Anterior cingulate cortex (tissue), 58 donors: ENCODE measurements at places on chromosomes 5 and 9.

DNA sequence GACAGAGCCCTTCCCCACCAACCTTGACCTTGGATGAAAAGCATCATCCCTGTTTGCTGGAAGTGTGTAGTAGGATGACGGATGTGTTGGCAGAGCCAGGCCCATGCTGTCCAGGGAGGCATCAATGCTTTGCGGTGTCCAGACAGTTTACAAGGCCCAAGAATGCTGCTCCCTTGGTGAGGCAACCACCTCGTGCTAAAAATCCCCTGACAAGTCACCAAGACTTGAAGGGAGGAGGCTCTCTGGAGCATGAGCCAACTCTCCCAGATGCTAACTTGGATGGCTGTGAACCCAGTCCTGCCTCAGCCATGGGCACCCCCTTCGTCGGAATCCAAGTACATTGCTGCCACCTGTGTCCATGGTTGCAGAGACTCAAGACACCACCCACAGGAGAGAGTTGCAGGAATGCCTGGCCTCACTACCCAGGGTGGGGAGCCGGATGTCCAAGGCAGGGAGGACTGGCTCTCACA lies 9.5 kb upstream of the NKD2 start:
- no peak for DNase-seq

- DNase-seq: no peak
Observed at GRCh38 chr9:100785946-100786345, 208.1 kb downstream of the CAVIN4 start.

GRCh38 chr5:13359344-13359743 lies 585.1 kb downstream of the DNAH5 start:
- DNase-seq: no peak

GRCh38 chr5:17614872-17615605 lies 4.8 kb downstream of the TAF11L12 start:
- DNase-seq: no peak

DNA sequence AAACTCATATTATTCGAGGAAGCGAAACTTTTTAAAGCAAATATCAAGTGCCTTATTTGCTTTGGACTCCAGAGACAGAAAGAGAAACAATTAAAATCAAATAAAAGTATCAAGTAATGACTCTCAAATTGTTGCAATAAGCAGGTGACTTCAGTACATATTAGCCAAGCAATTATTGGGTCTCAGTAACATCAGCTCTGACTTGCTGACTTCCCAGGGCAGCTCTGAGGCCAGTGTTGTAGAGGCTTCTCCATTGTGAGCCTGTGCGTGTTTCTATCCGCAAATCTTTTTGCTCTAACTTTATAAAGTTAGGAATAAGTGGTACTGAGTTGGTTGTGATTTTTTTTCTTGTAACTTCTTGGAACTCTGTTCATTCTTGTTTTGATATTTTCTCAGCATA lies 186.8 kb upstream of the PRLR start:
- DNase-seq: no peak

DNA sequence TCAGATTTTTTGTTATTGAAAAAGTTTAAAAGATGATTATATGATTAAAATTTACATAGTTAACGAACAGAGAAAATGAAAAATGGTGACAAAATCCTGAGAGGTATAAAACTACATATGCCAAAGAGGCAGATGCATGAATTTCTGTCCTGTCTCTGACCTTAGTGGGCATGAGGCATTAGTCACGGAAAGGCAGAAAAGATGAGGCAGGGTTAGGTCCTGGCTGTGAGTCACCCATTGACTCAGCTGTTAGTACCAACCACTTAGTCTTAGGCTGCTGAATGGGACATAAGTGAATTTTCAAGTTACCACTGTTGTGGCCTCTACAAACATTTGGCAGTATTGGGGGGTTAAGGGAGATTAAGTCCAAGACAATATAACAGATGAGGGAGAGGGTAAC lies 33.1 kb downstream of the RASA1 start:
- DNase-seq: no peak

DNA sequence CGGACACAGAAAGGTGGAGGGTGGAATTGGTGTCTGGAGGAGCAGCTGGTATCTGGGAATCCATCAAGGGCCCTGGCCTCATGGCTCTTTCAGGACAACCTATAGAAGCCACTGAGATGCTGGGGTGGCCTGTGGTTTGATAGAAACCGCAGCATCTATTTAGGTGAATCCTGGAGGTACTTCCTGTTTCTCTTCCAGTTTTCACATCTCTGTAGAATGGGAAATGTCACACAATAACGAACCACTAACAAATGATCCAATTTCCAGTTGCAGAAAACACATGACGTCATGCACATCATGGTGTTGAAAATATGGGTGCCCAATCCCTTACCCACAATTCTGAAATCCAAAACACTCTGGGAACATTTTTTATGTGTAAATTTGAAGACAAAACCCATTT lies 52.2 kb downstream of the ROPN1L start:
- no peak for DNase-seq

- DNase-seq: no peak
Observed at GRCh38 chr9:127121628-127122175, 733 bp downstream of the ANGPTL2 start.

DNA sequence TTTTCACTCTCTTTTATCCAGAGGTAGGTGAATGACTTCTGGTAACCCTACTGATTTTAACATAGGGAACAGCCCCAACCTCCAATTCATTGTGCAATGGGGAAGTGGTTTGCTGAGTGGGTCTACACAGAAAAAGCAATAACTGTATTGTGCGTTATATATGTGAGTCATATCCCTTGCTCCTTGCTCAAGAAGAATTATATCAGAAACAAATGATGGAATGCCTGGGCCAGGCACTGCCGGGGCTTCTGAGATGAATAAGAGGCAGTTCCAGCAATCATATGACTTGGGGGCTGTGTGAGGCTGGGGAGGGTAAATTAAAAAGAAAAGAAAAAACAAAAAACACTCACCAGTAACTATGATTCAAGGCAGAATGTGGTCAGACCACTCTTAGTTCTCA lies 79.2 kb upstream of the ABCA1 start:
- no peak for DNase-seq

DNA sequence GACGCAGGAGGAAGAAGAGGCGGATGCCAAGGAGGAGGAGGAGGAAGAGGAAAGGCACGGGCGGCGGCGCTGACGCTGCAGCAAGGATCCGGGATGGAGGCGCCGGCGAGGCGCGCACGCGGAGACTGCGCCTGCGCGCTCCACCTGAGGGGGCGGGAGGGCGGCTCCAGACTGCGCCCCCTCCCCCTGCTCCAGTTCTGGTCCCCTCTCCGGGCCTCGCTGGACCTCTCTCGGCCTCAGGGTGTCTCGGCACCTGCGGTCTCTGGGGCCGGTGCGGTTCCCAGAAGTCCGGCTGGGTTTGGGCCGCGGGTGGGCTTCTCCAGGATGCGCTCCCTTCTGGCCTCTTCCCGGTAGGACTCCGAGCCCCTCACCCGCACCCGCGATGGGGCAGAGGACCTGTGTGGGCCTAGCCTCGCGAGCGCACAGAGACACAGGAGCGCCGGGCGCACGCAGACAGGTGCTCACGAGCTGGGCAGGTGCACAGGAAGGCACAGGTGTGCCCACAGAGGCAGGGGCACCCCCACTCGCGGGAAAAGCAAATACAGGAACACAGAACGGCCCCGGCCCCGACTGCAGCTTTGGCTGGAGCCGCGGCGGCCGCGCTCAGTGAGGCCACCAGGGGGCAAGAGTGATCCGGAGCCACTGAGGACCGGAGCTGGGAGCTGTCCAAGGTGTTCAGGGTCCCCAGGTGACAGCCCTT lies at the start of gene NPDC1:
TSS of gene NPDC1 (minus strand) at position 90 of the 700 bp plus-strand sequence. CDS start 188 bp downstream, outside the sequence.
- peak; percentile 62 for DNase-seq
